ENCODE measurements at places on chromosomes 6 and 20. TPM values are rescaled to one million over a fixed set of nuclear protein-coding genes. Genes with fewer than 3 reads are reported as not detected.
A peak's percentile ranks its signal among the peaks of the same experiment; 100 is the strongest.

GRCh38 chr6:155011809-155012291, 16.7 kb downstream of the TIAM2 start:
- H3K27me3 ChIP-seq = peaks cover 8% of the 10 kb centered on the region
- H3K27ac ChIP-seq = no peak overlapping the region
- H3K4me3 ChIP-seq = no peak overlapping the region
- DNase-seq = no peak
- no peaks in the 10 kb centered on the region for H3K4me1 ChIP-seq
- no peaks in the 10 kb centered on the region for H3K36me3 ChIP-seq

SAPCD1 gene
- 13.6 TPM for total RNA-seq

- H3K36me3 ChIP-seq = no peaks in the 10 kb centered on the region
- H3K4me3 ChIP-seq = no peak overlapping the region
- DNase-seq = no peak
- no peak overlapping the region for H3K27ac ChIP-seq
- H3K27me3 ChIP-seq = peaks cover 2% of the 10 kb centered on the region
- H3K4me1 ChIP-seq = no peaks in the 10 kb centered on the region
These were observed 222.7 kb downstream of the ANKRD60 start for GRCh38 chr20:58005581-58006345.

DNA sequence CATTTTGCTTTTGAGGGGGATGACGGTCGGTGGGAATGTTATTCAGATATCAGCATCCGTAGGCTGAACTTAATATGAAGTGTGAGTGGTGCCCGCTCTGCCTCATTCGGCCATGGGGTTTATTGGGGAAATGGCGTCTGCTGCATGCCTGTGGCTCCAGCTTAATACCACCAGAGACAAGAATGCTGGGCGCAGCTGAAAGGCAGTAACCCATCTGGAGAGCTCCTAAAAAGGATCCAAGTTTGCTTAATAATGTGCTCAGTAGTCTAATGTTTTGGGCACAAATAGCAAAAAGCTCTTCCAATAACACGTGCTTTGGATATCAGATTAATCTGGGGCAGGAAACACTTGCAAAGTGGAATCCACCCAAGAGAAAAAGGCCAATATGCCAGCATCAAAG, 273.0 kb upstream of the TAB2 start:
- H3K4me3 ChIP-seq = no peak overlapping the region
- H3K36me3 ChIP-seq = no peaks in the 10 kb centered on the region
- peaks cover 33% of the 10 kb centered on the region for H3K4me1 ChIP-seq
- DNase-seq = no peak
- no peaks in the 10 kb centered on the region for H3K27me3 ChIP-seq

DNA sequence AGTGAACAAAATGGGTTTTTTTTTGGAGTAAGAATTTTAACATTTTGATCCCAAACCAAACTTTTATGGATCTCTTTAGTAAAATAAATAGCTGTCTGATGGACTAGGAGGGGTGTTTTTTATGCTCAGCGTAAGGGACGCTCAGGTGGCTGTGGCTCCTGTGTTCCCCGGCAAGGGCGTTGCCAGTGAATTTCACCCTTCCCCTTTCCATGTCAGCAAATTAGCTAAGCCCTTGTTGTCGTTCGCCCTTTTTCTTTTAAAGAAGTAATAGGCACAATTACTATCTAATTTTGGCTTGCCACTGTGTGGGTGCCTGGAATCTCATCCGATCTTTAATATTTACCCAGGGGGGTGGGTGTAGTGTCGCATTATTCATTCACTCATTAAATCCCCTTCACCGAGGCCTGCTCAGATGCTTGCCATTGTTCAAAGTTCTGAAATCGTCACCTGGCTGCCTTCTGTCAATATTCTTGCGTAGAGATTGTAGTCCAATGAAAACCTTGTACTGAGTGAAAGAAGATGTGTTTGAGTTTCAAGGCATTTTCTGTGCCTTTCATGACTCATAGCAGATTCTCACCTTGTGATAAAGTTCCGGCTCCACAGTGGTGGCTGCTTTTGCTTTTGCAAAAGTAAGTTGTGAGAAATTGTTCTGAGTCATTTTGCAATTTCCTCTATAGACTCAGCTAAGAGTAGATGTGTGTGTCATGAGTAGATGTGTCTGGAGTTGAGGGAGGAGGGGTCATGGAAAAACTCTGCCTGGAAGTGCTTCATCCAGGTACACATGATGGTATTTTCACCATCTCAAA, 40.0 kb upstream of the CLDN20 start:
- peak overlapping the region; percentile 8 for H3K4me3 ChIP-seq
- peak overlapping the region; percentile 77 for H3K27ac ChIP-seq
- no peaks in the 10 kb centered on the region for H3K36me3 ChIP-seq
- peak; percentile 78 for DNase-seq
- H3K4me1 ChIP-seq = peaks cover 18% of the 10 kb centered on the region

DNA sequence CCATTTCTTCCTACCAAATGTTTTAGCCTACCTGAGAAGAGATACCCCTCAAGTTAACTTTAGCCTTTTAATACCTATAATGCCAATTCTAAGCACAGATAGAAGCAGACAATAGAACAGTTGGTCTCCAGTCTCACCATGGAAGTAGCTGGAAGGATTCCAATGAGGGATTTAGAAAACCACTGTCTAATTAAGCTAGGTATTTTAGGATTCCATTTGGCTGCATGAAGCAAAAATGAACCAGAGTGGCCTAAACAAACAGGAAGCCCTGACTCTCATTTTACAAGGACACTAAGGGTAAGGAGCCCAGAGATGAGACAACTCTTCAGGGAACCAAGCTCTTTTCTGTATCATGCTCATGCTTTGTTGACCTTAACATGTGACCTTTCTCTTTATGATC, 199.2 kb downstream of the ALDH8A1 start:
- H3K36me3 ChIP-seq = no peaks in the 10 kb centered on the region
- H3K4me3 ChIP-seq = no peak overlapping the region
- no peak for DNase-seq
- no peaks in the 10 kb centered on the region for H3K4me1 ChIP-seq
- no peak overlapping the region for H3K27ac ChIP-seq

DNA sequence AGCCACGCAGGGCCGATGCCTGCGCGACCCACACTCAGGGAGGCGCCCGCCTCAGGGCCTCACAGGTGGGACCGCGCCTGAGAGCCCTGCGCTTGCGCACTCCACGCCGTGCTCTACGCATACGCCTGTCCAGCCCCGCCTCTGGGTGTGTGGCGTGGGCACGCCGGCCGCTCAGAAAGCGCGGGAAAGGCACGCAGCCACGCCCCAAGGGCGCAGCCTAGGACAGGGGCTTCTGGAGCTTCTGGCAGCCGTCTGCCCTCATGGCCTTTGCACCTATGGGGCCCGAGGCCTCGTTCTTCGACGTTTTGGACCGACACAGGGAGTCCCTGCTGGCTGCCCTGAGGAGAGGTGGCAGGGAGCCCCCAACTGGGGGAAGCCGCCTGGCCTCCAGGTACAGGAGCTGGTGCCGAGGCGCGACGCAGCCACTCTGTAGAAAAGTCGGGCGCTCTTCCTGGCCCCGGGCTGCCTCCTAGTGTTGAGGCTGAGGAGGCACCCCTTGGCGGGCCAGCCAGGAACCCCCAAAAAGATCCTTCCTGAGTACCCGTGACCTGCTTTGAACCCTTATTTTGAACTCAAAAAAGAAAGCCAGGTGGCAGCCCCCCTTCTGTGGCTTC, at the start of gene SPO11:
Gene SPO11, plus strand, starts transcription at position 196 of the 614 bp plus-strand sequence. Its CDS starts 65 bp downstream, at position 261.
- no peak within 1 kb of the TSS for H3K4me3 ChIP-seq
- no peaks in the 10 kb centered on the region for H3K36me3 ChIP-seq

DNA sequence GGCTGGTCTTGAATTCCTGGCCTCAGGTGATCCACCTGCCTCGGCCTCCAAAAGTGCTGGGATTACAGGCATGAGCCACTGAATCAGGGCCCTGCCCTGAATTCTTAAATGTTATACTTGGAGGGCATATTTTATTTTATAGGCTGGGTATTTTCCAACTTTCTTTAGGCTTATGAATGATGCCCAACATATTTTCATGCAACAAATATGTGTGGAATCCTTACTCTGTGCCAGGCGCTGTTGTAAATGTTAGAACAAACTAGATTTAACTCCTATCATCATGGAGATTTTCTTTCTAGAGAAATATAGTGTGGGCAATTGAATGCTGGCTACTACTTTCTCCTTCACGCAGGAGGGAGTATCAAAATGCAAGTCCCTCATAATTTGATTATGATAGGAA, 71.2 kb downstream of the SAMD5 start:
- H3K36me3 ChIP-seq = no peaks in the 10 kb centered on the region
- H3K27me3 ChIP-seq = peaks cover 12% of the 10 kb centered on the region
- no peaks in the 10 kb centered on the region for H3K4me1 ChIP-seq
- H3K27ac ChIP-seq = no peak overlapping the region
- no peak overlapping the region for H3K4me3 ChIP-seq

GRCh38 chr20:62119591-62120364, 2.5 kb upstream of the LSM14B start:
- DNase-seq = no peak
- peaks cover 9% of the 10 kb centered on the region for H3K36me3 ChIP-seq
- peaks cover 50% of the 10 kb centered on the region for H3K4me1 ChIP-seq
- no peak overlapping the region for H3K4me3 ChIP-seq
- H3K27ac ChIP-seq = no peak overlapping the region

GRCh38 chr6:83467620-83468036, 36.8 kb upstream of the ME1 start:
- H3K27ac ChIP-seq = no peak overlapping the region
- no peak overlapping the region for H3K4me3 ChIP-seq
- DNase-seq = no peak

FABP7 gene
- not detected for total RNA-seq

- peaks cover 1% of the 10 kb centered on the region for H3K36me3 ChIP-seq
- no peak for DNase-seq
- no peaks in the 10 kb centered on the region for H3K27me3 ChIP-seq
These were observed 4.1 kb upstream of the TAF4 start for GRCh38 chr20:62069741-62070216.

PRSS16 gene
- total RNA-seq = 0.65 TPM

GRCh38 chr20:60700728-60701127, 551.3 kb upstream of the CDH4 start:
- H3K27me3 ChIP-seq = peaks cover 5% of the 10 kb centered on the region
- H3K4me3 ChIP-seq = no peak overlapping the region
- no peaks in the 10 kb centered on the region for H3K4me1 ChIP-seq
- no peaks in the 10 kb centered on the region for H3K36me3 ChIP-seq
- DNase-seq = no peak

SAMD10 gene
- total RNA-seq = 17.4 TPM

- H3K27ac ChIP-seq = no peak overlapping the region
- H3K4me3 ChIP-seq = no peak overlapping the region
- DNase-seq = peak; percentile 71
- peaks cover 33% of the 10 kb centered on the region for H3K4me1 ChIP-seq
- H3K36me3 ChIP-seq = peaks cover 2% of the 10 kb centered on the region
These were observed 21.2 kb upstream of the NFATC2 start for GRCh38 chr20:51563486-51564332.

GRCh38 chr20:51376111-51376510, 166.4 kb downstream of the NFATC2 start:
- H3K27ac ChIP-seq = no peak overlapping the region
- no peak overlapping the region for H3K4me3 ChIP-seq
- DNase-seq = no peak
- H3K27me3 ChIP-seq = no peaks in the 10 kb centered on the region
- H3K4me1 ChIP-seq = peaks cover 2% of the 10 kb centered on the region
- peaks cover 3% of the 10 kb centered on the region for H3K36me3 ChIP-seq

Data from activated CD8-positive, alpha-beta T cell treated with anti-CD3 and anti-CD28 coated beads for 36 hours (primary cell).